Lung microvascular endothelial cell (primary cell): ENCODE measurements at places on chromosomes 4 and X.

GRCh38 chrX:103518571-103518970, 718 bp downstream of the RAB40A start:
- DNase-seq: no peak

GRCh38 chrX:68935362-68935761, 106.5 kb downstream of the EFNB1 start:
- no peak for DNase-seq

GRCh38 chr4:83436680-83437079, 18.9 kb downstream of the HELQ start:
- DNase-seq: no peak

GRCh38 chr4:4529392-4529791, 12.5 kb downstream of the STX18 start:
- DNase-seq: no peak

GRCh38 chr4:10605746-10606482, 78.7 kb downstream of the CLNK start:
- DNase-seq: no peak

GRCh38 chr4:159012381-159012780, 90.5 kb upstream of the RAPGEF2 start:
- DNase-seq: no peak

DNA sequence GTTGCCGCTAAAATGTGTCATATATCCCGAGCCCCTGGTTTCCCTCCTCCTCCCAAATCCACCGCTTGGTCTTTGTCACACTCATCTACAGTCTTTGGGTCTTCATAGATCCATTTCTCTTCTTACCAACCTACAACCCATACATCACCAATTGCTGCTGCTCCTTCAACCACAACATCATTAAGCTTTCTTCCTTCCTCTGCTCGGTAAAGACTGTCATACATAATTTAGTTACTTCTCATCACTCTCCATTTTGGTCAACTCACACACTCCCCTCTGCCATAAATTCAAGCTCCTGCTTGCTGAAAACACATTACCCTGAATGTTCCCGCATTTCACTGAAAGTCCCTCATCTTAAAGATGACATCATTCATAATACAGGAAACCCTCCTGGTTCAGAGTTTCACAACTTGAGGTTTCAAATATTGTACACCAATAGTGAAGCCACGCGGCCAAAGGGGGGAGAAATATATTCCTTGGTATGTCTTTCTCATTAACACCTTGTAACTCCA, 1.7 kb upstream of the DCTD start:
- DNase-seq: no peak

DNA sequence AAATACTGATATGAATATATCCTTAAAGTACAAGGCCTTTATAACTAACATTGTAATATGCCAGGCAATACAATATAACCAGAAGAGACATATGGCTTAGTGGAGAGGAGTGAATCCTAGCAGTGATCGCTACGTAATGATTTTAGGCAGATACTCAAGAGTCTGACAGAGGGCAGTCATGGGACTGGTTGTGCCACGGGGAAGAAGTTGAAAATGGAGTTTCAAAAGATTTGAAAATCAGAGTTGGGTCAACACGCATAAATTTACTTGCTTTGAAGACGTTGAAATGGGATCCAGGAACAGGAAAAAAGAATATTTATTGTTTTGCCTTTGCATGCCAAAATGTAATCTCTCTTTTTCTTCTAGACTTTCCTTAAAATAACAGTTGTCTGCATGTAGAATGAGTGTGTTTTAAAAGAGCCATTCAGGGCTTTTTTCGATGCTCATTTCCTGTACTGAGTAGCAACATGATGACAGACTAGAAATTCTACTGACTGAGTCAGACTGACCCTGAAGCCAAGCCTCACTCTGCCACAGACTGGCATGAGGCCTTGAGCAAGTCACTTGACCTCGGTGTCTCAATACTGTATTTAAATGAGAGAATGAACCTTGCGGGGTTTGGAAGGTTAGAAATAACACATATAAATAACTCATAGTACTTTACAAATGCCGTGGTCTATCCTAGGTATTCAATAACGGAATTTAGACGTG, 8.1 kb upstream of the SMS start:
- peak; percentile 81 for DNase-seq

GRCh38 chr4:8073206-8073863, 85.3 kb downstream of the ABLIM2 start:
- no peak for DNase-seq

DNA sequence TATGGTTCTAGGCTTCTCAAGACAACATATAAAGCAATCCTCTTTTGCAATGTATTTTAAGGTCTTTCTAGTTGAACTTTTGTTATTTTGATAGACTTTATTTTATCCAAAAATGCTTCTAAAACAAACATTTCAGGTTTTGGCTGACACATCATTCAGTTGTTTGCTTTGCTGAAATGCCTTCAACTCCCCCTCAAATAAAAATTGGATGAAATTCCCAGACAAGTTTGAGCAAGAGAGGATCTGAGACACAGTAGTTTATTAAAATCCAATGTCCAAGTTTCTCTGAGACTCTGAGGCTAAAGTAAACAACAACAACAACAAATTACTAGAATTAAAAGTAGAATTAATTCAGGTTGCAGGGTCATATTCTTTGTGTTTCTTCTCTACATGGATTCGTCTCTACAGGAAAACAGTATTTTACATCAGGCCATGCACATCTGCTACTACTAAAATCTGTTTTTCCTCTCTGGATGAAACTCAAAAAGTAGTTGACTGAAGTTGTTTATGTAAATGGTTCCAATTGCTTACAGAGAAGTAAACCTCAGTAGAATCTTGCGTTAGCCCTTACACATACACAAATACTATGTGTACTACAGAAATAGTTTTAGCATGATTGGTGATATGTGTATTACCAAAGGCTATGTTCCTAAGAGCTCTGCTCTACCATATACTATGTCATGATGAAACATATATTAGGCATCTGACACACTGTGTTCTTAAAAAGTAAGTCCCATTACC, 64.9 kb downstream of the PRSS12 start:
- DNase-seq: no peak

- no peak for DNase-seq
These were observed 67.1 kb downstream of the CBR4 start for GRCh38 chr4:168942985-168943384.

- DNase-seq: no peak
These were observed 41.3 kb downstream of the RBMX start for GRCh38 chrX:136839196-136839595.

- DNase-seq: no peak
These were observed 26.2 kb upstream of the PAGE3 start for GRCh38 chrX:55290963-55291362.

- DNase-seq: no peak
These were observed 4.6 kb downstream of the NKX6-1 start for GRCh38 chr4:84494531-84494930.

DNA sequence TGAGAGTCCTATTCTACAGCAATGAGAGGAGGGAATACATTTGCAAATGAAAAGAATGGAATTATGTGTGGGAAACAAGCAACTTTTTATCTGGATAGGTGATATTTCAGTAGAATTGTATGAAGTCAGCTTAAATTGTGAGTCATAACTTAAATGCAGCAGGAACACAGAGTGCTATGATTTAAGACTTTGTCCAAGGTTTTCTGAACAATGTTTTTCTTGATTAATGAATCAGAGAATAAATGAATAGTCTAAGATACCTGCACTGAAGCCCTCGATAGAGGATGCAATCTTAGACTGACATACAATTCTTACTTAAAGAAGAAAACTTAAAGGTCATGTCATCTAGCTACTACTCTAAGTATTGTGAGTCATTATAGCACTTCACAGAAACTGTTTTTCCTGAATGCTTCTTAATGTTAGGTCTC, 8.0 kb downstream of the ARHGEF38 start:
- no peak for DNase-seq

- DNase-seq: peak; percentile 10
These were observed 119.0 kb upstream of the SLC6A14 start for GRCh38 chrX:116317409-116317808.

GRCh38 chrX:149522916-149523315, 17.8 kb upstream of the IDS start:
- no peak for DNase-seq

- DNase-seq: no peak
These were observed 883.8 kb upstream of the IGFBP7 start for GRCh38 chr4:57993944-57994343.

- no peak for DNase-seq
These were observed 510.5 kb upstream of the AGA start for GRCh38 chr4:177952723-177953122.

DNA sequence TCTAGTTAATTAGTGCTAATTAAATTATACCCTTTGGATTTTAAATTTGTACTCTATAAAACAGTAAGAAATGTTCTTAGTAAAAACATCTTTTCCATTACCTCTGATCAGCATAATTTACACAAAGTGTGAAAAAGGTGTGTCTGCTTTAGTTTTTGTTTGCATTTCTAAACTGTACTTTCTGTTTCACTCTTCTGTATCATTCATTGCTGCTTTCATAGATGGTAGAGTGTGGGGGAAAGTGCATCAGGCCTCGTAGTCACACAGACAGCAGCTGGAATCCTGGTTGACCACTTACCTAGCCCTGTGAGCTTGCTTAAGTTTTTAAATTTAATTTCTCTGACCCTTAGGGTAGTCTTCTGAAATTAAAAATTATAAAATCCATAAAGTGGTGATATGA, 275.4 kb upstream of the PITX2 start:
- no peak for DNase-seq

DNA sequence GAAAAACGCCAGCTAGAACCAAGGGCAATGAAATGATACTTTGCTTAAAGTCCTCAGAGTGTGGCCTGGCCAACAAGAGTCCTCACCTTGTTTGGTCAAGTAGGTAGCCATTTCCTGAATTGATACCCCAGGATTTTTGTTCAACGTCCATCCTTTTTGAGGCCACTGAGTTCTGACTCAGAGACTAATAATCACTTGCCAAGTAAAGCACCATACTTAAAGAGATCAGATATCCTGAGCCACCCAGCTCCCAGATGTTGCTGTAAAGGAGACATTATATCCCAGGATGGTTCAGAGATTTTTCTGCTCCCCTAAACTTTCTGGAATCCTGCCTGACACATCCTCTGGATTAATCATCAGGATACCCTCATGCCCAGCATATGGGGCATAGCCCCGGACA, 190.9 kb downstream of the RAP1GDS1 start:
- DNase-seq: no peak

GRCh38 chr4:7428261-7429068, 6.3 kb downstream of the PSAPL1 start:
- no peak for DNase-seq

DNA sequence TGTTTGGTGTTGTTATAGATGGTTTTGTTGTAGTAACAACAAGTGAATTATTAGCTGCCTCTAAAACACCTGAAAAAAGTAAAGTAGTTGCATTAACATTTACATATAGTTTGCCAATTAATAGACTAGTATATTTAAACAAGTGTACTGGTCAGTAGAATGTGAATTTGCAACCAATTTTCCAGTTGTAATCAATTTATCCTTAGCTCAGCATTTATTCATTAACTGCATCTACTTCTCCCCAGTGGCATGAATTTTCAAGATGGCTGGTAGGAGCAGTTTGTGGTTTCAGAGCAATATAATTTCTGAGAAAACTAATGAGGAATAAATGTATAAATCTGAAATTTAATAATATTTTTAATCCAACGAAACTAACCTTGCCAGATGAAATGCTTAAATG, 37.9 kb downstream of the EMCN start:
- DNase-seq: no peak

GRCh38 chr4:7549866-7550265, 115.1 kb upstream of the PSAPL1 start:
- no peak for DNase-seq

- DNase-seq: no peak
These were observed 158.7 kb downstream of the TBX22 start for GRCh38 chrX:80173261-80173660.

DNA sequence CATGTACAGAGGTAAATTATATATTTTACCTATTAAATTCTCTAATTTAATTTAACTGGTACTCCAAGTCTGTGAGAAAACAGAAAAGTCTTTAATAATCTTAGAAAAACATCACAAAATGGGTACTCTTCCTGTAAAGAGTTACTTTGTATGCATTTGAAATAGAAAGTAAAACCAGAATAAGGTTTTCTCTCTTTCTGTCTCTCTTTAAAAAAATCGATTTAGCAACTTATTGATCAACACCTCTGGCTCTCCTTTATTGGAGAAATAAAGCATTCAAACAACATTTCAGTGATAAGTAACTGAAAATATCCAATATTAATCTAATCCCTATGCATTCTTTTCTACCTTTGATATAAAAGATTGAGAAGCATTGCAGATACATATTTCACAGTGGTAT, 27.4 kb downstream of the ATOH1 start:
- no peak for DNase-seq

- peak; percentile 53 for DNase-seq
These were observed 36.0 kb downstream of the STIM2 start for GRCh38 chr4:26896636-26897035.

- peak; percentile 69 for DNase-seq
These were observed 185.4 kb downstream of the OR13H1 start for GRCh38 chrX:131729295-131729694.

DNA sequence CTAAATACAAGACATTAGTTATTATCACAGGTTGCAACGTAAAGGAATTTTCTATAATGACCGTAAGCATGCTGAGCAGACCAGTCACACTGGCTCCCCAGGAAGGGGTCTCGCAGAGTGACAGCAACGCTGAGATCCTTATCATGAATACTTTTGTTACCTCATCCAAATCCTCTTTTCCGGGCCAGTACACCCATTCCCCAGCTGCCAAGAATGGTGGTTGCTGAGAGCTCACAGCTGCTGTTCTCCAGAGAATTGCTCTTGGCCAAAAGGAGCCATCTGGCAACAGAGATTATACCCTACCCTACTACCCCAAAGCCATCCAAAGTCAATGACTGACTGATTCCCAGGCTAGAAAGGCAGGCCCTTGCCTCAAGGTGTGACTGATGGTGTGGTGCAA, 91.6 kb downstream of the FUNDC1 start:
- no peak for DNase-seq

- no peak for DNase-seq
These were observed 13.7 kb downstream of the RASSF6 start for GRCh38 chr4:73606465-73606974.

GRCh38 chrX:153582896-153583295, 16.0 kb downstream of the CCNQ start:
- DNase-seq: peak; percentile 18

- no peak for DNase-seq
These were observed 321.9 kb downstream of the CFAP47 start for GRCh38 chrX:36241397-36241796.

- DNase-seq: peak; percentile 50
These were observed 2.7 kb downstream of the FAM120C start for GRCh38 chrX:54180403-54180802.

GRCh38 chr4:4685810-4686795, 144.3 kb upstream of the STX18 start:
- DNase-seq: no peak

DNA sequence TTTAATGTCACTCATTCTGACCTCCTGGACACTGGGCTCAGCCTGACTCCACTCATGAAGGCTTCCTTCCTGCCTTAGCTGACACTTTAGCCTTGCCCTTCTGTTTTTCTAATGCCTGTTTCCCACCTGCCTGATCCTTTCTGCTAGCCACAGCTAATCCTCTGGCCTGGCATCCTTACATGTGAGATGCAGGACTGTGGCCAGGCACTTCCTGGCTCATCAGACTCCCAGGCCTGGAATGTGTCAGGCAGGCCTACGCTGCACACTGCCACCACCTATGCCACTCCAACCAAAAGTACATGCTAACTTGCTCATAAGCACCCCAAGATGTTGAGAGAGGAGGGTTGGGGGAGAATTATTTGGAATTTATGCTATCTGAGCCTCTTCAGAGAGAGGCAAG, 138.8 kb upstream of the NALF2 start:
- DNase-seq: no peak

GRCh38 chr4:125303821-125304220, 10.9 kb upstream of the FAT4 start:
- DNase-seq: no peak

- DNase-seq: peak; percentile 58
These were observed 73.8 kb downstream of the KDM6A start for GRCh38 chrX:44946771-44947170.
